Stimulated activated CD8-positive, alpha-beta memory T cell treated with anti-CD3 and anti-CD28 coated beads, Interleukin-7, amount 100 ng/mL, for 1 hour (primary cell): ENCODE measurements at places on chromosomes 12 and 14.

DNA sequence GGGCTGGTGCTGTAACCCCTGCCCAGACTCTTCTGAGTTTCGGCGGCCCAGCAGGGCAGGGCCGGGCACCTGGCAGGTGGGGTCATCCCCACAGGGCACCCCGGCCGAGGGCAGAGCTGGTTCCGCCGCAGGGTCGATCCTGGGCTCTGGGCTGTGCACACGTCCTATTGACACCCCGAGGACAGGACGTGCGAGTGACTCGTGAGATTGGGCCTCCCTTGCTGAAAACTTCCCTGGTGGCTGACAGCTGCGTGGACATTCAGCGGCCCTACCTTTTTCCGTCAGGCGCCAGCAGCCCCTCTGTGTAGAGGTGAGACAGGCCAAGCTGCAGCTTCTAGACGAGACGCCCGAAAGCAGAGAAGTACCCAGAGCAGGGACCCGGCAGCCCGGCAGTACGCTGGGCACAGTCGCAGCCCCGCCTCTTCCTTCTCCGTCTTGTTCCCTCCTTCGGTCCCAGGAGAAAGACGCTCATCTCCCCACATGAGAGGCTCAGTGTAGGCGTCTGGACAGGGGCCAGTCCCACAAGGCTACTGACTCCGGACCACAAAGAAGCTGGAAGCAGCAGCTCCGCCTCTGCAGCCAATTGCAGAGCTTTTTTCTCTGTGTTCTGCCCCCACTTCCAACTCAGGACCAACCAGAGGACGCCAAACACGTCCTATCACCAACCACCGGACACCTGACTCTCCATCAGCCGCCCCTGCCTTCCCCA is at the start of gene LRCOL1:
Gene LRCOL1 (minus strand): TSS at position 532 of the 709 bp plus-strand sequence. CDS start 4,331 bp downstream, outside the sequence.
- DNase-seq: no peak

DNA sequence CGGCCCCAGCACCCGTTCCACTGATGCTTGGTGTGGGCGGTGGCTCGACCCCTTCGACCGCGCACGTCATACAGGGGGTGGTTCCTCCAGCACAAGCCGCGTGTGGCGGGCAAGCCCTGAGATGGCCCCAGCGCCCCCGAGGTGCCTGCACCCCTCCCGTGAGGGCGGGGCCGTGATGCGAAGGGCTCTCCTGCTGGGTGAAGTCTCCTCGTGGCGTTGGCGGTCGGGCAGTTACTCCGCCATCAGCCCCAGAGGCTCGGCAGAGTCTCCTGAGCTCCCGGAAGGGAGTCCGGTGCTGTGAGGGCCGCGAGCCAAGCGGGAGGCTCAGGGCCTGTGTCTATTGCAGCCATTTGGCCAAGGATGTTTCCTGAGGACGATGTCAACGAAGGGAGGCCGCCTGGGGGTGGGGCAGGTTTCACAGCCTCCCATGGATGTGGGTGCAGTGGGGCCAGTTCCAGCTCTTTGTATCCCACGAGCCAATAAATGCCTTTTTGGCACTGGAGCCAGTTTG is 78.1 kb upstream of the GALNT9 start:
- DNase-seq: no peak

GRCh38 chr12:23098110-23098509 is 473.1 kb downstream of the ETNK1 start:
- no peak for DNase-seq

- no peak for DNase-seq
These were observed 449.1 kb upstream of the SOX5 start for GRCh38 chr12:24398605-24399004.

- DNase-seq: no peak
These were observed 16.6 kb upstream of the IFI27L2 start for GRCh38 chr14:94145902-94146527.

GRCh38 chr12:45292486-45293195 is 76.7 kb downstream of the ANO6 start:
- DNase-seq: no peak
